ENCODE measurements at places on chromosomes 7 and 10. TPM values are rescaled to one million over a fixed set of nuclear protein-coding genes. Genes with fewer than 3 reads are reported as not detected.

- DNase-seq = peak; percentile 99
These were observed at the start of gene DDX50 for GRCh38 chr10:68901105-68901927. Gene DDX50 (plus strand): TSS chr10:68901315. CDS start chr10:68901385, 70 bp downstream.

GRCh38 chr10:113753020-113753692 lies 1.7 kb downstream of the PLEKHS1 start:
- DNase-seq = no peak

DNA sequence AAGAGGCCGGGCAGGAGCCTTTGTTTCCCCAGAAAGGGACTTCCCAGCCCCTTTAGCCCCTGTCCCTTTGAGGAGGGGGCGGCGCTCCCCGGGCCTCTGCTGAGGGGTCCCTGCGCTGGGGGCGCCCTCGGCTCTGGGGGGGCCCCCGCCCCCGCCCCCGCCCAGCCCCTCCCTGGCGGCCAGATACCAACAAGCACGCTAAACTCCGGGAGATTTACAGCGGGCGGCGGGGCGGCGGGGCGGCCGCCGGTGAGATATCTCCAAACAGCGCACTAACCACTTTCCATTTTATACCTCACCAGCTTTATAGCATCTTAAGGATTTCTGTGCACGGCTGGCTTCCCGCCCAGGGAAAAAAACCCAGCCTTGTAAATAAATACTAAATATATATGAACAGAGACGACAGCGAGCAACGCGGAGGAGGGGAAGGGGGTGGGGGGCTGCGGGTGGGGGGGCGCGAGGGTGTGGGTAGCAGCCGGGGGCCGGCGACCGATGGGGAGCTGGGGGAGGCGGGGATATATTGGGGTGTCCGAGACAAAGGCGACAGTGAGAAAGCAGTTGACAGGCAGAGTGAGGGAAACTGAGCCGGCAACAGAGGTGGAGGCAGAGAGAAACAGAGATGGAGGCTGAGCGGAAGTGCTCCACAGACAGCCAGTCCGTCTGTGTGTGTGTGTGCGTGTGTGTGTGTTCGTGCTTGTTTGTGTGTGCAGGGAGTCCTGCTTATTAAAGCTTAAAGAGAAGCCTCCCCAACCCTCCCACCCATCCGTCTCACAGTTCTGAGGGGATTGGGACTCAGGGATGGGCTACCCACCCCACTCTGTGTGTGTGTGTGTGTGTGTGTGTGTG lies 85.8 kb downstream of the HIF1AN start:
- DNase-seq = no peak

DNA sequence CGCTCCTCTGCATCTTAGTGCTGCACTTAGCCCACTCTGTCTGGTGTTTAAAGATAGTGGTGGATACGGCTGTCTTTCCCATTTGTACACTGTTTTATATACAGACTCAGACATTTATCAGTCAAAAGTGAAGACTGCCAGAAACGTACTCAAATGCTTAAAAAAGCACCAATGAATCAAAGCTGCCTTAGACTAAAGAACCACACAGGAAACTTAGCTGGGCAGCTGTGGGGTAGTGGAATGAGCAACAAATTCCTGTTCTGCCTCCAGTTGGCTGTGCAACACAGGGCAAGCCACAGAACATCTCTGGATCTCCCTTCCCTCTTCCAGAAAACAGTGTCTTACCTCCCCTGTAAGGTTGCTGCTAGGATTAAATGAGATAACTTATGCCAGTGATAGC lies 76.0 kb downstream of the ATXN7L1 start:
- no peak for DNase-seq

Gene C10orf90
- 0.67 TPM for total RNA-seq

Gene ITIH5
- not detected for total RNA-seq

Gene GLI3
- total RNA-seq = 3.7 TPM

All from Panc1 (cell line).